ENCODE measurements at places on chromosomes 5 and 9. TPM values are rescaled to one million over a fixed set of nuclear protein-coding genes. Genes with fewer than 3 reads are reported as not detected.

DNA sequence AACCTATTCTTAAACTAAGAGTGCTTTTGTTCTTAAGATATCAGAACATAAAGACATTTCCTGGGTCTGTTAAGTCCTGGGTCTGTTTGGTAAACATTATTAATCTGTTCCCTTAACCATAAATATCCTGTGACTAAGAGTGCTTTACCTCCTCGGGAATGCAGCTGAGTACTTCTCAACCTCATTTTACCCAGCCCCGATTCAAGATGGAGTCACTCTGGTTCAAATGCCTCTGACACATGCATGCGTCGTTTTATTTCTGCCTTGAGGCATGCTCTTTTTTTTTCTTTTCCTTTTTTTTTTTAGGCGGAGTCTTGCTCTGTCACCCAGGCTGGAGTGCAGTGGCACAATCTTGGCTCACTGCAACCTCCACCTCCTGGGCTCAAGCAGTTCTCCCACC lies 39.8 kb upstream of the FBXL17 start:
- DNase-seq: no peak

DNA sequence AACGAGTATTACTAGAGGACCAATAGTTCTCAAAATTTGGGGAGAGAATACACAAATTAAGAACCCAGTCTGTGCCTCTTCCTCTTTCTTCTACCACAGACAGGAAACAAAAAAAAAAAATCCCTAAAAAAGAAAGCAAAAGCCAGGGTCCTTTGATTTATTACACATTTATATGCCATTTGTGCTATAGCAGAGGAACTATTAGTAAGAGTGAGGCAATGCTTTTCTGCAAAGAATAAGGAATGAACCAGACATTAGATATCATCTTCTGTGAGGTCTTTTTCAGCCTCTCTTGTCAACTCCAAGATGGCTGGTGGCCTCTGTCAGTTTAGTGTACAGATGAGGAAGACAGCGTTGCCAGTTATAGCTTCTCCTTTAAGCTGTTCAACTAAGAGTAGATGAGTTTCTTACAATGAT lies 127.6 kb downstream of the RFX3 start:
- DNase-seq: no peak

The NTNG2 gene
- total RNA-seq: 0.58 TPM

GRCh38 chr9:100472268-100472667 lies 681 bp upstream of the TMEFF1 start:
- DNase-seq: no peak

The GMCL2 gene
- total RNA-seq: not detected

The UNC13B gene
- 38.9 TPM for total RNA-seq

The CARTPT gene
- total RNA-seq: not detected

The FOXD4 gene
- not detected for total RNA-seq

GRCh38 chr5:135004376-135004775 lies 29.7 kb downstream of the PITX1 start:
- DNase-seq: no peak

The PCDHA12 gene
- not detected for total RNA-seq

DNA sequence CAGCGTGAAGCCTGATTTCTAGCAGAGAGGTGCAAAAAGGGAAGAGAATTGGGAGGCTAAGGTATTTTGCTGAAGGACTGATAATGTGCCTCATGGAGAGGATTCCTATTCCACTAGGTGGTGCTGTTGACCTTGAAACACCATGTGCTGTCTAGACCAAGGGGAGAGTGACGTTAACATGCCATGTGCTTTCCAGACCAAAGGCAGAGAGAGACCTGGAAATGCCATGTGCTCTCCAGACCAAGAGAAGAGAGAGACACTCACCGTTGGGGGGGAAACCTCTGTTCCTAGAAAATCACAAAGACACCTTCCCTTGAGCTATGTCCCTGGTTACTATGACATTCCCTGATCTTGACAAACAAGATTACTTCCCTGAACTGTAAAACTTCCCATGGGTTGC lies 286.0 kb upstream of the TUSC1 start:
- DNase-seq: peak; percentile 66

- DNase-seq: no peak
Observed at GRCh38 chr9:37445832-37446231, 19.4 kb downstream of the ZBTB5 start.

The SPACA9 gene
- 3.2 TPM for total RNA-seq

GRCh38 chr9:137042751-137043727 lies 2.9 kb downstream of the NPDC1 start:
- no peak for DNase-seq

The CATSPER3 gene
- total RNA-seq: not detected

DNA sequence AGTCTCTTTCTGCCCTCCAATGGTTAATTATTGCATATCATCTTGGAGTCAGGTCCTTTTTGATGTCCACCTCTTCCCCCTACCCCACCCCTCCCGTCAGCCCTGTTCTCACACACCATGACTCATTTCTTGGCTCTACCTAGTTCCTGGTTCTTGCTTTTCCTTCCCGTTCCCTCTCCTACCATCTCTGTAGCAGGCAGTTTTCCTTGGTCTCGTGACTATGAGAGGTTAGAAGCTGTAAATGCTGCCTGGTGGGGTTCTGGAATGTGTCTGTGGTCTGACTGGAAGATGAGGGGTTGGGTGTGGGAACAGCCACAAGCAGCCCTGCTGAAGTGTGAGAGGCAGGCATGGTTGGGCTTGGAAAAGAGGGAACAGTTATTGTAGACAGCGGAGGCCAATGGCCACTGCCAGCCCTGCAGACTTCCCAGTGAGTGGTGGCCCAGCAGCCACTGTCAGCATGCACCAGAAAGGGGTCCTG lies 18.2 kb downstream of the SLC22A5 start:
- no peak for DNase-seq

The TRPM6 gene
- 0.19 TPM for total RNA-seq

DNA sequence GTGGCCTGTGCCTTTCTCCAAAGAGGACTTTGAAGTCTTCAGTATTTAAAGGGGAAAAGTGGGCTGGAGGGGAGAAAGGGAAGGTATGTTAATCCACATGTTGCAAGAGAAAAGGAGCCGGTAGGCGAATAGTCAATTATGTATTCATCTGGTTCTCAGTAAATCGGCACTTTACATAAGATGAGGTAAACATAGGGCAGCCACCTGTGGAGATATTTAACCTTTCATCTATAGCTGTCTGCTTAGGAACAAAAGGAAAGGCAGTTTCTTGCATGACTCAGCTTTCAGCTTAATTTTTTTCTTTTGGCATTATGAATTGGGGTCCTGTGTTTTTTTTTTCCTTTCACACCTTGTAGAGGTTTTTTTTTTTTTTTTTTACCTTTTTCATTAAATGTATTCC lies 42.2 kb downstream of the FGD3 start:
- DNase-seq: no peak

The PPP3R2 gene
- not detected for total RNA-seq

DNA sequence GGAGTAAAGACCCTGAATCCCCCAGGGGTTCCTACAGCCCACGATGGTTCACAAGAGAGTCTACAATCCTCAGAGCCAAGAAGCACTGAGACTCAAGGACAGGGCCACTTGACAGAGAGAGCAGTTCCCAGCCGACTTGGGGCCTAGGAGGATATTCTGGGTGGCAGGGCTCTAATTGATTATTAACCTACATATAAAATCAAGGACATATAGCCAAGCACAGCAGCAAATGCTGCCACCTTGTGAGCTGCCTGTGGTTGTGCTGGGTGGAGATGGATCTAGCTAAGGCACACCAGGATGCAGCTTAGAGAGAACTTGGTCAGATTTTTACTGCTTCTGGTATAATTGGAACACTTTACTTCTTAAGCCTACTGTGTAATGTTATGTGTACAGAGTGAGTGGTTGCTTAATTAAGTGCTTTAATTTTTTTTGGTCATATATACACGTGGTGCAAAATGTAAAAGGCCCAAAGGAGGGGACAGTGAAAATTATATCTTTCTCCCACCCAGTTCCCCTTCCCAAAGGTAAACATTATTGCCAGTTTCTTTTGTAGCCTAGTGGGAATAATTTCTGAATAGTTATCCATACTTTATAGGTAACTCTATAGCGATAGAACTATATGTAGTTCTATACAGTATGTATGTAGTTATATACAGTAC lies 78.8 kb downstream of the F2RL2 start:
- DNase-seq: no peak

DNA sequence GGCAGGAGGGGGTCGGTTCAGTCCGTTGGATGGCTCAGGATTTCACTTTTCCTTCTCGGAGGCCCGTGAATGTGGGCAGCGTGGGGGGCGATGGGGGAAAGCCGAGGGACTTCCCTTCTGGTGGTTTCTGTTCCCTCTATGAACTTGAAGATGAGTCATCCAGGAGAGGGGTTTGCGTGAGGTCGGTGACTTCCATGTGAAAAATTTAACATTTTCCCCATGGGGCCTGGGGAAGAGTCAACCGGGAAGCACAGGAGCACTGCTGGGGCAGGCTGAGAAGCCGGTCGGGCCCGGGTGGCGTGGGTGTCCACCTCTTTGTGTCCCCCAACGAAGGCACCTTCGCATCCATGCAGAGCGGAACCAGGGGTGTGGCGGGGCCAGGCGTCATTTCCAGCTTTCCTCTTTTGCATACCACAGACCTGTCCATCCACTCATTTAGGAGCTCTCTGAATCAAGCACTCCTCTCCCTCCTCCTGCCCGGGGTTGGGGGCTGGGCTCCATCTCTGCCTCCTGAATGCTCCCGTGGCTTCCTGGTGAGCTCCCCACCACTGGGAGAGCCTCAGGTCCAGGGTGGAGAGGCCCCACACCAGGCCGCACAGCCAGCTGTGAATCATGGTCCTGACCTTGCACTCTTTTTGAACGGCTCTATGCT lies 68.4 kb downstream of the ANKRD33B start:
- no peak for DNase-seq

DNA sequence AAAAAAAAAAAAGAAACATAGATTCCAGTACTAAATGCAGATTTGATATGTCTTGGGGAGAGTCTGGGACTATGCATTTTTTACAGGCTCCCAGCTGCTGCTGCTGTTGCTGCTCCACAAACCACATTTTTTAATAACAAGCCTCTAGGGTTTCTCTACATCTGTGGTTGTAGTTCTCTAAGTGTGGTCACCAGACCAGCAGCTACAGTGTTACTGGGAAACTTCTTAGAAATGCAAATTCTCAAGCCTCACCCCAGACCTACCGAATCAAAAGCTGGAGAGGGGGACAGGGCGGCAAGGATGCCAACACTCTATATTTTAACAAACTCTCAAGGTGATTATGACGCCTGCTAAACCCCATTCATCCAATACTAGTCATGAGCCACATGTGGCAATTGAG lies 293.4 kb upstream of the PTGER4 start:
- no peak for DNase-seq

GRCh38 chr5:55421074-55421529 lies 113.3 kb downstream of the MTREX start:
- DNase-seq: no peak

DNA sequence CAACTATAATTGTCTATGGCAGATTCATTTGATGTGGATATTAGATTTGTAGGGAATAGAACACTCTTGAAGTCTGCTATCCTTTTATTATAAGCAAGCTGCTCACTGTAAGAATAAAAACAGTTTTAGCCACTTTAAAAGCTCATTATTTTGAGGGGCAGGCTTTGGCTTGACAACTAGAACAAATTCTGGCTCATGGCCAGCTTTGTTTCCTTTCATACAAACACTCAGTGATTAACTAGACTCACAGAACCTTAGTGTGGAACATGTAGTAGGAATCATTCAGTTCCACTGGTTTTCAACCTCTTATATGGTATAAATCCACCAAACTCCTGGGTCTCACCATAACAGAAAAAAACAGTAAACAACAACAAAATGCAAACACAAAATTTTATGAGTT lies 27.4 kb upstream of the CEP120 start:
- DNase-seq: no peak

The COL27A1 gene
- 22.2 TPM for total RNA-seq

The C9 gene
- 0.44 TPM for total RNA-seq

The IFNA2 gene
- total RNA-seq: not detected

GRCh38 chr9:20538956-20539355 lies 83.3 kb downstream of the MLLT3 start:
- DNase-seq: no peak

The FAXDC2 gene
- total RNA-seq: 7.8 TPM

DNA sequence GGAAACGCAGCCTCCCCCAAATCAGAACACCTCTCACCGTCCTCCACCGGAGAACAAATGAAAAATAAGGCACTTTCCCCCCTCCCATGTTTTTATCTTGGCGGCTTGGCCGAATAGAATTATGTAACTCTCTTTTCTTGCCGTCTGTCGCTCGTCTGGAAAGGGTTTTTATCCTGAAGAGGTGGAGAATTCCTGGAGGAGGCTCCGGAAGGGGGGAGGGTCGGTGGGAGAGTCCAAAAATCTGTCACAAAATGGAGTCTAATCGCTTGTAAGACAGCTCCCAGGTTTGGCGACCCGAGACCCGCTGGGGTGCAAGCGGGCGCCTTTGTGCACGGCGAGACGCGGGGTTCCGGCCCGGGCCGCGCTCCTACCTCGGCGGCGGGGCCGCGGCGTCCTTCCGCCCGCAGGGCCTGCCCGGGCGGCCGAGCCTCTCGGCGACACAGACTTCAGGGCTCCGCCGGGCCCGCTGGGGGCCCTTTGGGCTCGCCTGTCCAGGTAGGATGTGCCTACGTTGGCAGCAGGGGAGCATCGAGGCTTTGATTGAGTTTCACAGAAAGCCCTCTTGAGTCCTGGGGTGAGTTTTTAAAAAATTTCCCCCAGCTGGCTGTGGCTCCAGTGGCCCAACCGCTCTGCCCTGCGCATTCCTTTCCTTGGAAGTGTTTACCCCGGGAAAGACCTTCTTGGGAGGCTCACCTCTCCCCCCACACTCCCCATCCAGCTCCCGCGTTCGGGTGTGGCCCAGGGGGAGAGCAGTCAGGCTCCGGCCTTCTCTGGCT lies 5.0 kb downstream of the LMX1B start:
- no peak for DNase-seq

- no peak for DNase-seq
Observed at GRCh38 chr5:118937393-118938061, 50.8 kb downstream of the DTWD2 start.

DNA sequence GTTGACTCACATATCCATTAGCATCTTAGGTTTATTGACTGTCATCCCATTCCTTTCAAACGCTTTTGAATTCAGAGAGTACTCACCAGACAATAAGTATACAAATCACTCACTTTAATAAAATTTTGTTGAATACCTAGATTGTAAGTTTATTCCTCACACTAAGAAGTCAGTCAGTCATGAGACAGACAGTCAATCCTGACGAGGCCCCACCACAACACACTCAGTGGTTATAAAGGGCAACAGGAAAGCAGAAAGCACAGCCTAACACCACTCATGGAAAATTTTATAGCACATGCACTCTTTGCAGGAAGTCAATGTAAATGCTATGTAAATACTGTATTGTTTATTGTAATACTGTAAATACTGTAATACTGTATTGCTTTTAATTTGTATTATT lies 176.3 kb upstream of the PTGER4 start:
- no peak for DNase-seq

GRCh38 chr5:132058646-132059042 lies 1.8 kb upstream of the IL3 start:
- DNase-seq: no peak
